Activated CD4-positive, alpha-beta T cell treated with anti-CD3 and anti-CD28 coated beads, Interleukin-2, Interleukin-4, amounts not matched to agents 100 ng/mL and 50 ng/mL, durations not matched to agents 16 hours and 8 hours (primary cell): ENCODE measurements at places on chromosomes 16 and 17.

- no peak for DNase-seq
These were observed 33.9 kb upstream of the SEC14L1 start for GRCh38 chr17:77106874-77107358.

DNA sequence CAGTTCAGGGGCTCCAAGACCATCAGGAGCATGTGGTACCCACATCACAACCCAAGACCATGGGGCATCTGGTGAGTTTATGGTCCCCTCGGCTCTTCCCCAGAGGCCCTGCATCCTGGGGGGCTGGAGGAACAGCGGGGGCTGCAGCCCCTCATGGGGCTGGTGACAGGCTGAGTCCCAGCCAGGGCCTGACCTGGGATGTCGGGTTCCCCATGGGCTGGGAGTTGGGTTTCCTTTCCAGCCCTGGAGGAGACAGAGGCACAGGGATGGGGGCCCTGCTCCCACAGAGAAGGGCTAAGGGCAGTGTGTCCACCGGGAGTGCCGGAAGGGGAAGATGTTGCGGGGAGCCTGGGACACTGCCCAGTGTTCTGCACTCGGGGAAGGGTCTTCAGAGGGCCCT is 82.4 kb downstream of the GOSR1 start:
- no peak for DNase-seq

DNA sequence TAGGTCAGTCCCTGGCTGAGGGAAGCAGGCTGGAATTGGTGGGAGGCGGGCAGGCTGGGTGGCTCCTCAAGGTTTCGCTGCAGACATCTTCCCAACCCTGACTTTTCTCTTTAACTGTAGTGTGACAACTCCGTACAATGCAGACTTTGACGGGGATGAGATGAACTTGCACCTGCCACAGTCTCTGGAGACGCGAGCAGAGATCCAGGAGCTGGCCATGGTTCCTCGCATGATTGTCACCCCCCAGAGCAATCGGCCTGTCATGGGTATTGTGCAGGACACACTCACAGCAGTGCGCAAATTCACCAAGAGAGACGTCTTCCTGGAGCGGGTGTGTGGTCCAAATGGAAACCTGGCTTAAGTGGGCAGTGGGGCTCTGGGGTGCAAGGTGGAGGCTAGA is 15.0 kb downstream of the POLR2A start:
- no peak for DNase-seq

DNA sequence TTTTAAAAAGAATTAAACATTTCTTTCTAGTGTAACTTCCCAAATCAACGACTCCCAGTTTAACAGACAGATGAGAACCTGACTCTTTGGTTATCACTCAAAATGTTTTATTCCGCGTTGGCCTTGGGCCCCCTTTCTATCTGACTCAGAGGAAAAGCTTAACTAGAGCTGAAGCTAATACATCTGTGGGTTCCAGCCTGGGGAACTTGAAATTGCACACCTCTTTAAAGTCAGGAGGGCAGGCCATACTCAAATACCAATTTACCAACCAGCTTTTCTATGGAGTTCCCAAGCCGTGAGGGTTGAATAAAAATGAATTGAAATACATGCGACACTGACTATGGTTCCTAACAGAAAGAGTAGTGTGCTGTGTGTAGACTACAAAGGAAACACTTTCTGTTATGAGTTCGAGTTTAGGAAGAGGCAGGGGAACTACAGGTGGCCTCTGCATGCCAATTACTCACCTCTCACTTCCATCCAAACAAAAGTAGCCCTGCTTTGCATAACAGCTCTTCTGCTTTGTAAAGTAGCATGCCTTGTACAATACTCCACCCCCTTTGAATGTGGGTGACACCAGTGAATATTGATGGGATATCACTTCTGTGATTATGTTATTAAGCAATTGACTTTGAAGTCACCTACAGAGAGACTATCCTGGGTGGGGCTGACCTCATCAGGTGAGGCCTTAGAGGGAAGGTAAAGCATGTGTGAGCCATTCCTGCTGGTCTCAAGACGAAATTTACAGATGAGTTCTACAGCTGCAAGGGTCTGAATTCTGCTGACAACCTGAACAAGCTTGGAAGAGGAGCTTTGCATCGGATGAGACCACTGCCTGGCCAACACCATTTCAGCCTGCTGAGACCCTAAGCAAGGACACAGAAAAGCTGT is 92.1 kb downstream of the WDR59 start:
- DNase-seq: no peak

DNA sequence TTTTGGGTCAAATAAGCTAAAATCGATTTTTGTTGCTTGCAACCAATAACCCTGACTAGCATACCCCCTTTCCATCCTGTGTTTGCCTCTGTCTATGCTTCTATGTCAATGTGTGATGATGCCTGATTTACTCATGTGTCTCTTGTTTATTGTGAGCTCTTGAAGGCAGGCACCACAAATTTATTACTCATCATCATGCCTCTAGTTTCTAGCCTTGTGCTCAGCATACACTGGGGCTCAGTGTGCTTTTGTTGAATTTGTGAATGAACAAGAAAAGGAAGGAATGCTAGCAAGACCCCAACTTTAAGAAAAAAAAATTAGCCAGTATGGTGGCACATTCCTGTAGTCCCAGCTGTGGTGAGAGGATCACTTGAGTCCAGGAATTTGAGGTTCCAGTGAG is 119.1 kb upstream of the GPR139 start:
- DNase-seq: no peak

- DNase-seq: no peak
These were observed 18.2 kb upstream of the BHLHA9 start for GRCh38 chr17:1251866-1252608.

- no peak for DNase-seq
These were observed 8.7 kb downstream of the VASN start for GRCh38 chr16:4380119-4381063.

DNA sequence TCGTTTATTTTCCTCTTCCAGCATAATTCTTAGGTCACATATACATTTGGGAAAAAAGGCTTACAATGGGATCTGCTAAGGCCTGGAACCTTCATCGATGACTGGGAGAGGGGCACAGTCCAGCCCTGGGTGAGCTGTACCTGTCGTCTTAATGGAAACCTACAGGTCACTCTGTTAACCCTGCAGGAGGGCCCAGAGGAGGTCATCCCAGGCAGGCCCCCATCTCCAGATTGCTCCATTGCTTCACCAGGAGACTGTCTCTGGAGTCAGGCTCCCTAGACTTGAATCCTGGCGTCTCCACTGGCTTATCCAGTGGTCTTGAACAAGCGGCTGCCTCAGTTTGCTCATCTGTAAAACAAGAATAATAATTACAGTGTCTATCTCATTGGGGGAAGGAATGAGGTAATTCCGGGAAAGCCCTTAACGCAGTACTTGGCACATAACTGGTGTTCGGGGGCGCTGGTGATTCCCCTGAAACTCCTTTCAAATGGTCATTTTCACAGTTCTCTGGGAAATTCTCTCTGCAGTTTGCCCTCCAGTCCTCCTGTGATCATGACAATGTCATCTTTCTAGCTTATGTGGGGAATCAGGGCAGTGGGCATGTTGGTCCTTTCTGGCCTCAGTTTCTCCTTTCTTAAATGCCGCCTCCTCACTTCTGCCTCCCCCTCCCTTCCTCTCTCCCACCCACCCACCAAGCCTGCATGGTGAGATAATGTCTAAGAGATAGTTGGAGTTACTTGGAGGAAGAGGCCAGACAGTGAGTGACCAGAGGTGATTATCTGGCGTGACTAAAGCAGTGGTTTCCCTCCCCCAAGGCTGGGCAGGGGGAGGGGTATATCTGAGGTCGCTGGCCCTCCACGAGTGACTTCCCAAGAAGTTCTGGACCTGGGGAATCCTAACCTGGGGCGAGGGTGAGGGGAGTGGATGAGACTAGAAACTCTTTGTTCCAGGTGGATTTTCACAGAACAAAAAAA is 31.3 kb upstream of the TAC4 start:
- DNase-seq: no peak

DNA sequence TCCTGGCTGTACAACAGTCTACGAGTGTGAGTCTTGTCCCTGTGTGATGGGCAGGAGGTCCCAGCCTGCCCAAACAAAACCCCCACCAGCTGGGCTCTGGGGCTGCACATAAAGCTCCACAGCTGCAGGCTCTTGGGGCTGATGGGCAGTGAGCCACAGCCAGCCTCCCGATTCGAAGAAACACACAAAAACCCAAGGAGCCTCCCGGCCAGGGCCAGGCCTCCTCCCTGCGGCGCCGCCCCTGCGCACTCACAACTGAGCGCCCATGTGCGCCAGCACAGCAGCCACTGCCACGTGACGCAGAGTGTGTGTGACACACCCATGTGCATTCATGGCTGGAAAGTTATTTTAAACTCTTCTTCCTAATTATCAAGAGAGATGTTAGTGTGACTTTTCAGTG is 30.6 kb upstream of the FAAP100 start:
- DNase-seq: no peak

GRCh38 chr17:62627904-62628633 is 599 bp downstream of the MRC2 start:
- DNase-seq: peak; percentile 34

GRCh38 chr17:7023576-7024401 is 939 bp downstream of the BCL6B start:
- DNase-seq: peak; percentile 92

- DNase-seq: no peak
These were observed 149.8 kb downstream of the RBFOX3 start for GRCh38 chr17:79461041-79461440.

- DNase-seq: no peak
These were observed 2.5 kb downstream of the ITGAD start for GRCh38 chr16:31395647-31396046.

DNA sequence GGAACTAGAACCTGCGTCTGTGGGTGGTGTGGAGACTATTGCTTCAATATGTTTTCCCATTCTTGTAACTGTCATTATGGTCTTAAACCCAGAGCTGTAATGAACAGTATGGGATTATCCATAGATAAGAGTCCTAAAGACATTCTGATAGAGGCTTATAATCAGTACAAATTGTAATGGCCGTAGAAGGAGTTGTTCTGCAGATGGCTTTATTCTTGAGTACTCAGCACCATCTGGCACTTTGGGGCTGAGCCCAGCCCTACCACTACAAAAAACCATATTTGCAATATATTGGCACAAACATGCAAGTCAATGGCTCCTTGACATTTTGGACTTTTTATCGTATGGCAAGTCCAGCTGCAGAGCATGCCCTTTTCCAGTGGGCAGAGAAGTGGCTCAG is 150.0 kb downstream of the HS3ST4 start:
- DNase-seq: no peak

GRCh38 chr16:27851586-27851985 is 211.9 kb downstream of the GSG1L start:
- no peak for DNase-seq

- DNase-seq: no peak
These were observed 3.1 kb downstream of the SLC26A11 start for GRCh38 chr17:80223142-80223815.

DNA sequence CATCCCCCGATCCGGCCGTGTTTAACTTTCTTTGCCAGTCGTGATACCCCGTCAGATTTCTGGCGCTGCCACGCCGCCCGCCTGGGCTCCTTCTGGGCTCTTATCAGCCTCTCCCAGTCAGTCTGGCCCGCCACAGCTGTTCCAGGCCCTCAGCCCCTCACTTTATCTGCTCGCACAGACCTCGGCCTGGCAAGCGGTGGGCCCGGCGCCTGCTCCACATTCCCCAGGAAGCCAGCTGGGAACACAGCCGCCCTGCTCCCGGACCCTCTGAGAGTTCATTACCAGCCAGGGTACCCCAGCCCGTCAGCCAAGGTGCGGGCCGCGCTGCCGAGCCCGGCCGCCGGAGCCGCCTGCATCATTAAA is 157.5 kb downstream of the ZNF423 start:
- no peak for DNase-seq

- DNase-seq: no peak
These were observed 52.1 kb upstream of the GNG13 start for GRCh38 chr16:852451-853185.

GRCh38 chr17:144936-145670 is 7.7 kb downstream of the SCGB1C2 start:
- DNase-seq: no peak

DNA sequence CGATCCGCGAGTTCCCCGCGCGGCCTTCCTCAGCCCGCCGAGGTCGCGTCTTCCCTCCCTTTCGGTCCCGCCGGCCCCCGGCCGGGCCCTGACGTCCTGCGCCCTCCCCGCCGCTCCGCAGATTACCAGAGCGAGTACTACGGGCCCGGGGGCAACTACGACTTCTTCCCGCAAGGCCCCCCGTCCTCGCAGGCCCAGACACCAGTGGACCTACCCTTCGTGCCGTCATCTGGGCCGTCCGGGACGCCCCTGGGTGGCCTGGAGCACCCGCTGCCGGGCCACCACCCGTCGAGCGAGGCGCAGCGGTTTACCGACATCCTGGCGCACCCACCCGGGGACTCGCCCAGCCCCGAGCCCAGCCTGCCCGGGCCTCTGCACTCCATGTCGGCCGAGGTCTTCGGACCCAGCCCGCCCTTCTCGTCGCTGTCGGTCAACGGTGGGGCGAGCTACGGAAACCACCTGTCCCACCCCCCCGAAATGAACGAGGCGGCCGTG is 5.4 kb downstream of the LHX1 start:
- DNase-seq: no peak

DNA sequence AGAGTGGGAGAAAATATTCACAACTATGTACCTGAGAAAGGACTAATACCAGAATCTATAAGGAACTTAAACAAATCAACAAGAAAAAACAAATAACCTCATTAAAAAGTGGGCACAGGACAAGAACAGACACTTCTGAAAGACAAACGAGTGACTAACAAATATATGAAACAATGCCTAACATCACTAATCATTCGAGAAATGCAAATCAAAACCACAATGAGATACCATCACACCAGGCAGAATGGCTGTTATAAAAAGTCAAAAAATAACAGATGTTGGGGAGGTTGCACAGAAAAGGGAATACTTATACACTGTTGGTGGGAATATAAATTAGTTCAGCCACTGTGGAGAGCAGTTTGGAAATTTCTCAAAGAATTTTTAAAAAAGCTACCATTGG is 83.5 kb upstream of the WSCD1 start:
- no peak for DNase-seq

GRCh38 chr17:67624886-67625656 is 92.7 kb upstream of the NOL11 start:
- DNase-seq: no peak

DNA sequence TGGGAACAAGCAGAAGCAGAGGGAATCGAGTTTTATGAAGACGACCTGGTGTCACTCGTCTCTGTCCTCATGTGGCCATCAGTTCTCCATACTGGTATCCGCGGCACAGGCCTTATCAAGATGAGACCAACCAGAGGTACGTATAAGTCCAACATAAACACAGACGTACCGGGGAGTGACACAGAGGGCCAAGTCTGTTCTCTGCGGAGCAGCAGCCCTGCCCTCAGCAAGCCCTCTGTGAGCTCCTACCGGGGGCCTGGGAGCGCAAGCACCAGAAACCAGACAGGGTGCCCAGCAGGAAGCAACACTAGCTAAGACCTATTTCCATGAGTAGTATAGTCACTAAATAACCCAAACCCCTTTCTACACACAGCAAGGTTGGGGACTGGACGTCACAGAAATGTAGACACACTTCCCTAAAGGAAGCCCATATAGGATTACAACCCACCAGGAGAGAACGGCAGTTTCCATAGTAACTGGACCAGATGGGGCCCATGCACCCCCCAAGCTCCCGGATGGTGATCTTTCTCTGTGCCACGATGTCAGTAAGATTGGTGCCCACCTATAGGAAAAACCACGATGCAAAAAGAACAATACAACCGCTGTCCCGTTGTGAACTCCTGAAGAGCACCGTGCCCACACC is 911 bp downstream of the ARL16 start:
- DNase-seq: no peak

GRCh38 chr16:89256651-89257254 is 39.2 kb downstream of the ZNF778 start:
- DNase-seq: peak; percentile 67
